ENCODE measurements at places on chromosomes 6 and 20.
A peak's percentile ranks its signal among the peaks of the same experiment; 100 is the strongest.

DNA sequence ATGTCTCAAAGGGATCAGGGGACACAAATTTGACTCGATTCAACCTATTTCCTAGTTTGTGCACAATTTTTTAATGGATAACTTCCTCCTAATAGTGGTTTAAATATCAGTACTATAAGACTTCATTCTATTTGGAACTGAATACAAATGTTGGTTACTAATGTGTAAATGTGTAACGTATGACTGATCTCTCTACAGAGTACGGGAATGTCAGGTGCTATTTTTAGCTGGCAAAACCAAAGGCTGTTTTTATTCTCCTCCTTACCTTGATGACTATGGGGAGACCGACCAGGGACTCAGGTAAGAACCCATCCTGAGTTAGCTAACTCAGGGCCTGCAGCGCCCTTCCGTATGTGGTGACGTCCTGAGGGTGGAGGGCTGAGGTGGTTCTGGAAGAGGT lies 33.0 kb downstream of the PRPH2 start:
- no peak for DNase-seq

DNA sequence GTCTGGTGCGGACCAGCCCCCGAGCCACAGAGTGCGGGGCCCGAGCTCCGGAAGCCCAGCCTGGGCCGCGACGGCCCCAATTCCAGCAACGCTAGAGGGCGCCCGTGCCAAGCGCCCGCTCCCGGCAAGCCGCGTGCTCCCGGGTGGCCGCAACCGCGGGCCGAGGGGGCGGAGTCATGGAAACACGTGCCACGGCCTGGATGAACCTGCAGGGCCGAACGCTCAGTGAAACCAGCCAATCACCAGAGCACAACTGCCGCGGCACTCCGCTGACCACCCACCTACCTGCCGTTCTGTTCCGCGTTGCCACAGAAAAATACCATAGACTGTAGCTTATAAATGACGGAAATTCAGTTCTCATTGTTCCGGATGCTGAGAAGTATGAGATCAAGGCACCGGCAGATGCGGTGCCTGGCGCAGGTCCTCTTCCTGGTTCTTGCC lies 85.7 kb upstream of the FOXC1 start:
- DNase-seq: peak; percentile 55

- DNase-seq: no peak
These were observed 165.1 kb upstream of the AFDN start for GRCh38 chr6:167661552-167662044.

- no peak for DNase-seq
These were observed 81.2 kb upstream of the CCN6 start for GRCh38 chr6:111972745-111973117.

DNA sequence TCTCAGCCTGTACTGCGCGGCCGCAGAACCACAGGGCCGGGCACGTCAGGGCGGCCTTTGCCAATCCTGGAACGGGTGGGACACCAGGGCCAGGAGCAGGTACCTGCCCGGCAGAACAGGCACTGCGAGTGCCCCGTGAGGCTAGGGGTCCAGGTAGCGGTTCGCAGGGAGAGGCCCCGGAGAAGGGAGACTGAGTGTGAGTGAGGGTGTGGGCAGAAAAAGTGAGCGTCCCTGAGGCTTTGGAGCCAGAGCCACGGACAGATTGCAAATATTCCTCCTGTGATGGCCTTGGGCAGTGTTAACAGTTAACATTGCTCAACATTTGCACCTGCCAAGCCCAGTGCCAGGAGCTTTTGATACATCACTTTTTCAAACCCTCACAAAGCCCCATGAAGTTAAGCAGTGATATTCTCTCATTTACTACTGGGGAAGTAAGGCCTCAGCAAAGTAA lies 491 bp downstream of the GNMT start:
- DNase-seq: no peak

DNA sequence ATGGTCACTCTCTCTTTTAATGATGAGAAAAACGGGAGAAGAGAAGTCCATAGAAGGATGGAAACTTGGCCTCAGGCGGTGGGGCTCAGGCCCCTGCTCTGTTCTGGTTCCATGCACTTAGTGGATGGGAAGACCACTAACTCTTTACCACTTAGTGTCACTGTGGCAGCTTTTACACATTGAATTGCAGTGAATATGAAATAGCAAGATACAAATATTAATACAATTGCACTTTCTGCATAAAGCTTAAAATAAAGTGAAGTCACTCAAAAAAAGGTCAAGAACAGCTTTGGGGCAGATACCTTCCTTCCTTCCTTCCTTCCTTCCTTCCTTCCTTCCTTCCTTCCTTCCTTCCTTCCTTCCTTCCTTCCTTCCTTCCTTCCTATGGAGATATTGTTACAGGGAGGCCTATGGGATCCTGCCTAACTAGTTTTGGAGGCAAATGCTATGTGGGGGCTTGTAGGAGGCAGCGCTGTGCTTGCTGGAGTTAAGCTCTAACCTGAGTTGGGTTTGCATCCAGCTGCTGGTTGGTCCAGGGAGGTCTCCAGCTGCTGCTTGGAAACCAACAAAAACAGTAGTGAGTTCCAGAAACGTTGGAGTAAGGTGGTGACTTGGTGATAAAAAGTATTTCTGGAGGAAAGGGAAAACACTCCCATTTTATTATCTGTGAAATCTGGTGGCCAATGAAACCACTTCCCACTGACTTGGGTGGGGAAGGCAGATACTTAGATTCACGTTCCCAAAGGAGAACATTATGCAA lies 62.3 kb upstream of the NKX2-2 start:
- DNase-seq: no peak

DNA sequence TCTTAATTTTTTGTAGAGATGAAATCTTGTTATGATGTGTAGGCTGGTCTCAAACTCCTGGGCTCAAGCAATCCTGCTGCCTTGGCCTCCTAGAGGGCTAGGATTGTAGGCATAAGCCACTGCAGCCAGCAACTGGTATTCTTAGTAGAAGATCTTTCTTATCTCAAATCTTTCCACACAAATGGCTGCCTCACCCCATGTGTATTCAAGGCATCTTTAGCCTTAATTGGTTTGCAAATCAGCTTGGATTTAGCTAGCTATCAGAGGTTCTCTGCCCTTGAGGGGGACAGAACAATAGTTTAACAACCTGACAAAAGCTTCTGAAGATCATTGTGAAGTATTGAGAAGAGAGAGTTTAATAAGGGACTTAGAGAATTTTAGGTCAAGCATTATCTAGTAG lies 17.9 kb upstream of the ABRACL start:
- DNase-seq: no peak
